ENCODE measurements at places on chromosomes 4 and X.

DNA sequence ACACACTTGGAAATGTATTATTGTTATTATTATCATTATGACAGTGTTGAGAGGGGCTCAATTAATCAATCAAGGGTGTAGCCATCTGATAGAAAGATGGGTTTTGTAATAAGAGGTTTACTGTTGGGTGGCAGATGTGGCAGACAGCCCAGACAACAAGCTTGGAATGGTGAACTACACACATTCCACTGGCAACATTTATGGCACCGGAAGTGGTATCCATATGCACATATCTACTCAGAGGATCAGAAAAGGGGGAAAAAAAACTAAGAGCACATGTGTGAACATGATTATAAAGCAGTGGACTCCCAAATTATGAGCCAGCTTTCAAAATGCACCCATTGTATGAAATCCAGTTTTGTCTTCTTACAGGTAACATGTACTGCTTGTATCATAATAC lies 125.9 kb upstream of the ARX start:
- no peak for DNase-seq

DNA sequence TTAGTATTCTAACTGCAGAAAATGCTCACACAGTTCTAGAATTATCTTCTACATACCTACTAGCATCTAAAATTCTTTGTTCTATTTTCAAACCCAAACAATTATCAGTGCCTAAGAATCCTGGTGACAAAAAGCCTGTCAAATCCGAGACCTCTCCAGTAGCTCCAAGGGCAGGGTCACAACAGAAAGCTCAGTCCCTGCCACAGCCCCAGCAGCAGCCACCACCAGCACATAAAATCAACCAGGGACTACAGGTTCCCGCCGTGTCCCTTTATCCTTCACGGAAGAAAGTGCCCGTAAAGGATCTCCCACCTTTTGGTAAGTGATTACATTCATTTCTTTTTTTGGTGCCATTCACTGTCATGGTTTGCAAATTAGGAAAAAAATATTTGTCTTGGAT lies 243.8 kb downstream of the RAPGEF2 start:
- no peak for DNase-seq

GRCh38 chr4:15402974-15403373 lies 24.9 kb upstream of the C1QTNF7 start:
- DNase-seq: no peak

DNA sequence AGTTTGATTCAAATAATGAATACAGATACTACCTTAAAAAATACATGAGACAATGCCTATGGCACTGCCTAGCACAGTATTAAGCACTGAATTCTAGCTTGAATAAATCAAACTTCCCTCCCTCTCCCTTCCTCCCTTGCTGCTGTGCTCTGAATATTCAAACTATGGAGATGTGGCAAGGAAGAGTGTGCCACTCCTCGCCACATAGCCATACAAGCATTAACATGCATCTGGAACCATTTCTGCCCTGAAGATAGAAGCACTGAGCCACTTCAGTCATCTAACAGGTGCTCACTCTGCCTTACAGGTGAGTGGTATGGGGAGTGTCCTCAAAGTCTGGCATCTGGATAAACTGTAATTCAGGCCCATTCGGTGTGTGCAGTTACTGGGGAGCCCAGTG lies 276.9 kb downstream of the ARHGAP24 start:
- DNase-seq: no peak

GRCh38 chrX:1398431-1399340 lies 6.8 kb upstream of the SLC25A6 start:
- no peak for DNase-seq

GRCh38 chr4:159111416-159111815 lies 8.5 kb downstream of the RAPGEF2 start:
- no peak for DNase-seq

- no peak for DNase-seq
Observed at GRCh38 chrX:149939655-149939904, 1.3 kb upstream of the EOLA2 start.

- no peak for DNase-seq
Observed at GRCh38 chrX:123060986-123061385, 123.1 kb upstream of the GRIA3 start.

DNA sequence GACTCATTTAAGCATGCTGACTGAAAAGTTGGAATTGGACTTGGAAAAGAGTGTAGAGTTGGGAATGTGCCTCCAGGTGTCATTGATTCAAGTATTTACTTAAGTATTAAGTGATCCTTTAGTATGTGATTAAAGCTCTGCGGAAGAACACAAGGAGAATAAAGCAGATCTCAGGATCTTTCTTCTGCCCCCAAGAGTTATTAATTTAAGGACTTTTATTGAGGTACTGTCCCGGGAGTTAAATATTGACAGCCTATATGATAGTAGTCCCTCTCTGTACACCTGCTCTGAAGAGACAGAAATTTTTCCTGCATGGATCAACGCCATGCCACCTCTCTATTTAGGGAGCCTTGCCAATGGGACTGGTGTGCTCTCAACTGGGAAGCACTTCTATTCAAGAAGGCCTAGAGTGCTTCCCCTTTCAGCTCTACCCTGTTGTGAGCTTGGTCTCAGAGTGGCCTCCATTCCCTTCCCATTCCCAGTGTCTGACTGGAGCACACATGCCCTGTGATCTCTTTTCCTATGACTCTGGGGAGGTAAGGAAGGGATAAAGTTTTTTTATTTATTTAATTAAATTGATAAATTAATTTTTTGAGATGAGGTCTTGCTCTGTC lies 75.9 kb downstream of the SHISA3 start:
- DNase-seq: no peak

DNA sequence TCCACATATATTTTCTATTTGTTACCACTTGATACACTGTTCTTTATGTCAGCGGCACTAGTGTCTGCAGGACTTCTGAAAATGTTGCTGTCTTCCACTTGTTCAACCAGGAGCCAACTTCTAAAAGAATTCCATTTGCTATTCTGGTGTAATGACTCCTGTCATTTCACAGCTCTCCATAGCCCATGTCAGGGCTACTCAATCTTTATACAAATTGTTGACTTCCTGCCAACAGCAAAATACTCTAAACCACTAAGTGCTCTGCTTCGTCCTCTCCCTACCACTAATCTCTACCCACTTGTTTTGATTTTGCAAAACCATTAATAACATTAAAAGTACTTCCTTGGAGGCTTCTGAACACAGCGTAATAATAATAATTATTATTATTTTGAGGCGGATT lies 7.2 kb downstream of the CTSO start:
- DNase-seq: no peak

DNA sequence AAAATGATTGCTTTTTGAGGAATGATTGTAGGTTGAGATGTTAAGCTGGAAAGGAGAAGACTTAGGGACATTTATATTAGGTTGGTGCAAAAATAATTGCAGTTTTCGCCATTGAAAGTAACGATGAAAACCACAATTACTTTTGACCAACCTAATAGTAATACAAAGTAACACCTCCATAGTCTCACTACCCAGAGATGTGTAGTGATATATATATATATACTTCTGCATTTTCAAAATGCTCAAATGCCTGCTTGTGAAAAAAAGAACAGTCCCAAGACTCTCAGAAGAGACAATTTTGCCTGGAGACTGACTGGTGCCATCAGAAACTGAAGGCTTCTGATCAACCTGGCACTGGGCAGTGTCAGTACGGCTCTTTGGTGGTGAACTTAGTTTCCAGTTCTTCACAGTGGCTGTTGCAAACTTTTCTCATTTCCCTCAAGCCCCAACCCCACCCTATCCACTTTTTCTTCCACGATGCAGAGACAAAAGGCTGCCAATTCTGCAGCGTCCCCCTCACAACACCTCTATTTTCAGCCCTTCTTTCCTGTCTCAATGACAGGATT lies 35.1 kb upstream of the TAPT1 start:
- DNase-seq: no peak

GRCh38 chrX:154720067-154720466 lies 30.8 kb downstream of the GAB3 start:
- no peak for DNase-seq

DNA sequence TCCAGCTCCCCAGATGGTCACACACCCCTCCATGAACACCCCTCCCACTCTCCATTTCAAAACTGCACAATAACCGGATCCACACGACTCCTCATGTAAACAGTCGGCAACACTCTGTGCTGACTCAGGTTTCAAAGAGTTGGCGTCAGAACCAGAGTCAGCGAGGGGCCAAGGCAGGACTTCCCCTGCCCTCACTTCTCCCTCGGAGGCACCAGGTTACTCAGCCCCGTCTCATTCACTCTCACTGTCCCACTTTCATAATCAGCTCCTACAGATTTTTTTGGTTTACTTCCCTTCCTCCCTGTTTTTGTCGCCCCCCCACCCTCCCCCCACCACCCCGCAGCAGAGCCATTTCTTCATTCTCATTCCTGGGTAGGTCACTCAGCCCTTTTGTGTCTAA lies 2.7 kb upstream of the TIMP1 start:
- no peak for DNase-seq

- no peak for DNase-seq
Observed at GRCh38 chr4:146787731-146788130, 149.0 kb downstream of the POU4F2 start.

DNA sequence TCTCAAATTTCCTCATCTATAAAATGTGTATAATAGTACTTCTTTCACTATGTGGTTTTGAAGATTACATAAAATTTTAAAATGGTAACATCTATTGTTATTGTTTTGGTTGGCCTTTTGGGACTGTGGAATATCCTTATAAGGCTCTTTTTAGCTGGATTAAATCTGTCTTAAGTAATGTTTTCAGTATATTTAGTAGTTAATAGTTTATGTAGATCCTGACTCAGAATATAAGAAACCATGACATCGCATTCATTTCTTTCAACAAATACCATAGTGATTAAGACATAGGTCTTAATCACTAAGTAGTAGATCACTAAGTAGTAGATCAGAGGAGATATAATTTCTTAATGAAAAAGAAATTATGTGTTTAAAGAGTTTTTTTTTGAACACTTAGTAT lies 48.5 kb downstream of the MRPL1 start:
- no peak for DNase-seq

GRCh38 chr4:150126864-150127203 lies 48.6 kb downstream of the DCLK2 start:
- no peak for DNase-seq

DNA sequence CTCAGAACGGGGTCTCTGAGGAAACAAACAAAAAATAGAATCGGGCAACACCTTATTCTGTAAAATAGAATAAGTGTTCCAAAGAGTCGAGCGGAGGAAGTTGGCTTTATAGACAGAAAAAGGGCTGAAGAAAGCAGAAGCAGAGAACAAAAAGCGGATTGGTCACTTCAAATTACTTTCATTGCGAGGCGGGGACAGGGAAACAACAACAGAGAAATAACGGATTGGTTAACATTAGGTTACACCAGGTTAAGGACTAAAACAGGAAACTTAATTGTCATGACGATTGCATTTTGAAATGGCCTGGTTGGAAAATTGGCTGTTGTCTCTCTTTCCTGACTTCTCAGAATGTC lies 433 bp upstream of the COQ2 start:
- no peak for DNase-seq

GRCh38 chrX:13581554-13581953 lies 12.2 kb downstream of the EGFL6 start:
- DNase-seq: no peak

DNA sequence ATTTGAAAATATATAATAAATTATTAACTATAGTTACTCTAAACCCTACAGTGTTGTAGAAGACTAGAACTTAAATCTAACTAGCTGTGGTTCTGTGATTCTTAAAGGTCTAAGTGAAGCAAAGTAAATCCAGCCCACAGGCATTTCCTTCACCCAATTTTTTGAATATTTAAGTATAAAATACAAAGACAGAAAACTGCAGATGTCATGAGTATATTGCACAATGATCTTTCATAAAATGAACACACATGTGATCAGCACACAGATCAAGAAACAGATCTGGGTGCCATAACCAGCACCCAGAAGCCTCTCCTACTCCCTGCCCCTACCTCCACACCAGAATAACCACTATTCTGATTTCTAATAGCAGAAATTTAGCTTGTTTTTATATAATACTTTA lies 82.9 kb downstream of the CAMK2D start:
- no peak for DNase-seq

DNA sequence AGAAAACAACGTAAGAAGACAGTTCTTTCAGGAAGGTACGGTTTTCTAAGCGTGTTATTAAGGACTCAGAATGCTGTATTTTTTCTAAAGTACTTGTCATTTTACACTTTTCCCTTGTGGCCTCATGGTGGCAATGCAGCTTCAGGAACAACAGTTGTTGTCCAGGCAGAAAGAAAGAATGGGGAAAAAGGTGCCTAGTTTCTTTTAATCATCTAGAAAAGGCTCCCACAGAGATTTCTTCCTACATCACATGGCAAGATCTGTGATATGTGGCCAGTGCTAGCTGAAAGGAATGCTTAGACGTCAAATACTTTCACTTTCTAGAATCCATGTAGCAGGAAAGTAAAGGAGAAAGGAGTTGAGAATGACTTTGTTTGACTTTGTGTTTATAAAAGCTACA lies 49.0 kb upstream of the TRAM1L1 start:
- no peak for DNase-seq

Measured in hypothalamus (tissue), 51 donors.